Activated CD8-positive, alpha-beta memory T cell treated with anti-CD3 and anti-CD28 coated beads, Interleukin-2, amount 50 U/mL, for 48 hours (primary cell): ENCODE measurements at places on chromosomes 6 and 20.
A peak's percentile ranks its signal among the peaks of the same experiment; 100 is the strongest.

- DNase-seq = no peak
Observed at GRCh38 chr6:122347751-122348150, 51.7 kb upstream of the HSF2 start.

DNA sequence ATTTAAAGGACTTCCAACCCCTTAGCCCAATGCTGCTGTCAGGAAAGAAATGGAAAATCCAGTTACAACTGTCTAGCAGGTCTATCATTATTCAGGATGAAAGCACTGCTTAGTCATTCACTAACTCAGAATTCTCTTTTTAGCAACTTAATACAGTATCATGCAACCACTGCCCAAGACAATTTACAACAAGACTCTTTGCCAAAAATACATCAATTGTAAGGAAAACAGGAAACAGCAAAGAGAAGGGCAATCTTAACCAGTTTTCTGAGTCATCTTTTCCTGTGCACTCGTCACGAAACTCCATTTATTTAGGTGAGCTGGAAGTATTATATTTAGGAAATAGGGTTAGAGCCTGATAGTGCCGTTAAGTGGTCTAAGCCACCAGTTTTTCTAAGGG, 1197.7 kb upstream of the CITED2 start:
- DNase-seq = no peak

GRCh38 chr6:169852504-169853195, 101.2 kb downstream of the ERMARD start:
- DNase-seq = peak; percentile 22

DNA sequence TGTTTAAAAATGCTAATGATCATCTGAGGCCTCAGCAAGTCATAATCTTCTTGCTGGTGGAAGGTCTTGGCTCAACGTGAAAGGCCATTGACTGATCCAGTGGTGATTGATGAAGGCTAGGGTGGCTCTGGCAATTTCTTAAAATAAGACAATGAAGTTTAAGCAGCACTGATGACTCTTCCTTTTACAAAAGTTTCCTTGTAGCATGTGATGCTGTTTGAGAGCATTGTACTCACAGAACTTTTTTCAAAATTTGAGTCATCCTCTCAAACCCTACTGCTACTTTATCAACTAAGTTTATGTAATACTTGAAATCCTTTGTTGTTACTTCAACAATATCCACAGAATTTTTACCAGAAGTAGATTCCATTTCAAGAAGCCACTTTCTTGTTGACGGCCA, 382.3 kb downstream of the ESR1 start:
- DNase-seq = no peak

GRCh38 chr6:34806738-34807453, 15.0 kb downstream of the BLTP3A start:
- no peak for DNase-seq

DNA sequence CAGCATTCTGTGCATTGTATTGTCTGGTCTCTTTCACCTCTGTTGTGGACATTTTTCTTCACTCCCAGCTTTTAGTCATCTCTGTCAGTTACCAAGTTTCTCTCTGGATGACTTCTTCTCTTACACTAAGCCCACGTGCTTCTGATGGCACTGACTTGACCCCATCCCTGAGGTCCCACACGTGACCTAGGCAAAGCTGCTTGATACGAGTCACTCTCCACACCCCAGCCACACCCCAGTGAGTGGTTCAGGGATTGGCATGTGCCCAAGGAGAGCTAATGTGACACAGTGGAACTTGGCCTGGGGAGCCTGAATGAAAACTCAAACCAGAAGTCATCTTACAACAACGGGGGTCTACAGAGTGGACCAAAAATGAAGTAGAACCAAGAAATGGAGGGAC, 32.2 kb downstream of the HTR1E start:
- DNase-seq = no peak

DNA sequence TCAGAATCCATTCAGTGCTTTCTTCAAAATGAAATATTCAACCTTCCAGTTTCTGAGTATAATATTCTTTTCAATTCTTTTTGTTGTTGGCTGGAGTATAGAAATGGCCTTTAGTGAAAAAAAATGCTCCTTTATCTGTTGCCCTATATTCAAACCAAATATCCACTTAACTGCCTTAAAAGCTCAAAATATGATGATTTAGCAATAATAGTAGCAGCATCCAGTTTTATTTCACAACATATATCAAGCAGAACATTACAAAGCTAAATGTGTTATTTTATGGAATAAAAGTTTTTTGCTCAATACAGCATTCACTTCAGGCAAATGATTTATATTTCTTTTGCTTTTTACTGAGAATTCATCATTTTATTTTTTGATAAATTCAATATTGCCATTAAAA, 322.4 kb upstream of the EYS start:
- DNase-seq = no peak

DNA sequence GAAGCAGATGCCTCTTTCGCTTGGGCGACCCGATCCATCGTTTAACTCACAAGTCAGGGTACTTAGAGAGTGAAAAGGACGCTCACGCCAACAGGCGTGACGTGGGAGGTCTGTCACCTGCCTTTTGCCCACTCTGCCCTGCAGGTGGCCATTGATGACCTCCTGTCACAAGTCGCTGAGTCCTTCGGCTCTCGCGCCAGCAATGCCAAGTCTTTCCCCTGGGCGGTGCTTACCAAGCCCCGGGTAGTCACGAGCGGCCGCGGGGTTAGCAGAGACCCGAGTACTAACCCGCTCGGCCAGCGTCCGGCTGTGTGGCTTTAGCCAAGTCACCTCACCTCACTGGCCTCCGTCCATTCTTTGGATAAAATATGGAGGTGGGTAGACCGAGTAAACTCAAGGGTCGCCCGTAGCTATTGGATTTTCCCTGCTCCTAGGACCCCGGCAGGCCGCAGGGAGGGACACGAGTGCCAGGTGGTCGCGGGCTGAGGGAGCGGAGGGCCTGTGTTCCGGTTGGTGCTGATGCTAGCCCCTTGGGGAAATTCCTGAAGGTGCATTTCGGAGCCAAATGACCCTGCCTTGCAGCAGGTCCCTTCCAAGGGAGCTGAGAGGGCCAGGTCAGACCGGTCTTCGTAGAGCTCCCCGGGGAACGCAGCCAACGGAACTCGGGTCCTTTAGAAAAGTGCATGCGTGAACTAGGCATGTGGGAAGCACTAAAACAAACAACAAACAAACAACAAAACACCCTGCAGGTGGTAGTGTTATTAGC, 668 bp downstream of the PKIB start:
- DNase-seq = peak; percentile 66

DNA sequence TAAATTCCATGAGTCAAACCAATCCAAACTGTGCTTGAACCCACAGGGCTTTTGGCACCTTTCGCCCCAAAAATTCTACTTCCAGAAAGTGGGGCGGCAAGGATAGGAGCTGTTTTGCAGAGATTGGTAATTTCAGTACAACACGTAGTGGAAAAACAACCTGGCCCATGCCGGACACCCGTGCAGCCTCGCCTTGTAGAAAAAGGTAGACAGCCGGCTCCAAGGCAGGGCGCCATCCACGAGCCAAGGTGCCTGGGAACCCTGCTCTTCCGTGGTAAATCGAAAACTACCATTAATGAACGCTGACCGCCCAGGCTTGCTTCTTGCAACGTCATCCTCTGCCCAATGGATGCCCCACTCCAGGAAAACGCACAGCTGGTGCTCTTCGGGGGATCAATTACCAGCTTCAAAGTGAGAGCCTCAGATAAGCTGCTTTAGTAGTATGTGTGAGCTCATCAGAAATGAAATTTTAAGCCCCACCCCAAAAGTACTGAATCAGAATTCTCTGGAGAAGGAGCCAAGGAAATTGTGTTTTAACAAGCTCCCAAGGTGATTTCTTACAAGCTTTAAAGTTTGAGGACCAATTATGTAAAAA, 1.8 kb downstream of the OOEP start:
- no peak for DNase-seq

DNA sequence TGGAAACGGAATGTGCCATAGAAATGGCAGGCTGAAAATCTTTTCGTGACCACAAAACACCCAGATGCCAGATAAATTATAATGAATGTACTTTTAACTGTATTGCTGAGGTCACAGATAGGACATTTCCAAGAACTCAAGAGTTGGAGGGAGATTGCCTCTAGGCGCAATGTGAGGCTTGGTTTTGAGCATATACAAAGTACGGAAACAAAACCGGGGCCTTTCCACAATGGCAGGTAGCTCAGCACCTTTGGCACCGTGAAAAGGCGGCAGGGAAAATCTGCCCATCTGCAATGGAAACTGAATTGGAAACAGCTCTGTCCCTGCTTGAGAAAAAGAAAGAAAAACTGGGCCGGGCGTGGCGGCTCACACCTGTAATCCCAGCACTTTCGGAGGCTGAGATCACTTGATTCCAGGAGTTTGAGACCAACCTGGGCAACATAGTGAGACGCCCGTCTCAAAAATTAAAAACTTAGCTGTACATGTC, 10.5 kb upstream of the C20orf144 start:
- DNase-seq = no peak

DNA sequence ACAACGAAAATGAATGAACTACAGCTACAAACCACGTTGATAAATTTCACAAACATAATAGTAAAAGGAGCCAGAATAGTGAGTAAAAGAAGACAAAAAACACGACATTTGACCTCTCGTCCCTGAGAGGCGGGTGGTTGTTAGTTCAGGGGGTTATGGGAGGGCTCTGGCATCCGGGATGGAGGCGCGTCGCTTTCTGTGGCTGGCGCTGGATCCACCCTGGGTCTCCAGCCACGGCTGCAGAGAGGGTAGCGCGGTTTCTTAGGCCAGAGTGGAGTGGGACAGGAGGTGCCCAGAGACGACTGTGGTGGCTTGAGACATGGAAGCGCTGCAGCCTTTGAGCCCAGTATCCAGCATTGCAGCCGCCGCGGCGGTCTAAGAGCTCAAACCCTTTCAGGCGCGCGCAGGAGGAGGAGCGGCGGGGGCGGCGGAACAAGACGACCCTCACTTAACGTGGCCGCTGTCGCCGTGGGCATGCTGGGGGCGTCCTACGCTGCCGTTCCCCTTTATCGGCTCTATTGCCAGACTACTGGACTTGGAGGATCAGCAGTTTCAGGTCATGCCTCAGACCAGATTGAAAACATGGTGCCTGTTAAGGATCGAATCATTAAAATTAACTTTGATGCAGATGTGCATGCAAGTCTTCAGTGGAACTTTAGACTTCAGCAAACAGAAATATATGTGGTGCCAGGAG, 3.7 kb upstream of the ZSCAN23 start:
- peak; percentile 58 for DNase-seq

DNA sequence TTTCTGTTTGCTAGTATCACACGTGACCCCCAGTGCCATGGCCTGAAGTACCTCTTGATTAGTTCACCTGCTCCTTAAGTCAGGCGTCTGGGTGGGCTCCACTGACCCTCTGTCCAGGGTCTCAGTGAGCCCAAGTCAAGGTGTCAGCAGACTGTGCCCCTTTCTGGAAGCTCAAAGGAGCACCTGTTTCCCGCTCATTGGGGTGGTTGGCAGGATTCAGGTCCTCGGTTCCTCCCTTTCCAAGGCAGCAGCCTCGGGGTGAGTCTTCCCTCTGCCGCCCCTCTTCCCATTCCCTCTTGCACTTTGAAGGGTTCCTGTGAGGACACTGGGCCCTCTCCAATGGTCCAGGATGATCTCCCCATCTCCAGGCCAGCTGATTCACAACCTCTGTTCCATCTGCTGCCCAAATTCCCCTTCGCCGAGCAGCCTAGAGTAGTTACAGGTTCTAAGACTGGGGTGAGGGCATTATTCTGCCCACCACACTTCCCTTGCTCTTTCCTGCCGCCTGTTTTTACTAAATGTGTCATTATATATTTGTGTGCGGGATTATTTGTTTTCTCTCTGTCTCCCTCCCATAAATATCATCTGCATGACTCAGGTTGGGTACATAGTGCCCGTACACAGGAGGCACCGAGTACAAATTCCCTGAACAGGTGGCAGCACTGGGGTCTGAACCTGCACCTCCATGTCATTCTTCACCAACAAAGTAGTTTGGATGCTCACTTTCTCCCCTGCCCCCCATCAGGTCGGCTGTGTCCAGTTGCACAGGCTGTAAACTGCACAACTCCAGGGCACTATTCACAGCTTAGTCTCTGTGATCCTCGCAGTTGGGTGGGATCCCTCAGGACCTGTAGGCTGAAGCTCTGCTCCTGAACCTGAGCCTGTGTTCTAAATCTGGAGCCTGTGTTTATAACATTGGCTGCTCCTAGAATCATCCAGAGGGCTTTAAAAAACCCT, 58.5 kb downstream of the RBM38 start:
- no peak for DNase-seq

DNA sequence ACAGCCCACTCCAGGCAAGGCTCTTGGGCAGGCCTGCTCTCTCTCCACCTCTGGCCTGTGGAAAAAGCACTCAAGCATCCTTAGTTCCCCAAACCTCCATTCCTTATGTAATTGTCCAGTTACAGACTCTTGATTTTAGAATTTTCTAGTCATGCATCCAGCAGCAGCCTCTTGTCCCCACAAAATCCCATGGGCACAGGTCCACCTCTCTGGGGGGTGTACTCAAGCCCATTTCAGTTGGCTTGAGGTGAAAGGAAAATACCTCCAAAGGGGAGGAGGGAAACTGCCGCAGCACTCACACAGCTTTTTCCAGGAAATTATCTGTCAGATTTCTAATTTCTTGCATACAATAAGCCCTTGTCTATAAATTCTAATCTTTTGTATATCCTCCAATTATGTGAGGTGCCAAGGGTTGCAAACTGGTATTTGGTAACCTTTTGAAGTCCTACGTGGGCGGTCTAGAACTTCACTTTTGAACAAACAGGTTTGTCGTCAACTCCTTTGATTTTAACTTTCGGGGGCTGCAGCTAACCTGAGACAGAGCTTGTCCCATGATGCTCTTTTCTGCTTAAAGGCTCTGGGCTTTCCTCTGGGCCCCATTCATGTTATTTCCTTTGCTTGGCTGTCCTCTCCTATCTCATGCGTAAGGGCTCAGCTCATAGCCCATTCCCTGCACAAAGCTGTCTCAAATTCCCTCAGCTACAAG, 104.7 kb upstream of the CEP85L start:
- DNase-seq = no peak

GRCh38 chr6:112214739-112215269, 39.6 kb downstream of the LAMA4 start:
- DNase-seq = no peak

- DNase-seq = no peak
Observed at GRCh38 chr20:46962452-46963195, 68.0 kb downstream of the EYA2 start.

- no peak for DNase-seq
Observed at GRCh38 chr6:126804332-126805064, 314.0 kb upstream of the RSPO3 start.

- DNase-seq = no peak
Observed at GRCh38 chr6:170102038-170102437, 188.8 kb downstream of the DLL1 start.
